ENCODE measurements at places on chromosomes 5 and 9.

DNA sequence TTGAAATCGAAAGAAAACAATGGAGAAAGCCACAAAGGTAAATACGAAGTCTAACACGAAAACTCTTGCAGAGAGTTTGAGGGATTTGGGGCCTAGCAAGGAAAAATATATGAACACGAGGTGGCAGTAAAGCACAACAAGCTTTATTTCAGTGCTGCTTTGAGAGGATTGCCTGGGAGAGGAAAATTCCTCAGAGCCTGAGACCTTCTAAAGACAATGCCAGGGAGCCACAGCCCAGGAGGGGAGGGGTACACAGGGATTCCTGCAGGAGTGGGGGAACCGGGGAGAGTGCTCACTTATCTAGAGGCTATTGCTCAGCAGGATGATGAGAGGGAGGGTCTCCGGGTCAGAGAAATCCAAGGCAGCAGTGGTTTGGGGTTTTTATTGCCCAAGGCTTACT, 134.9 kb upstream of the ADCY2 start:
- peak; percentile 4 for DNase-seq

DNA sequence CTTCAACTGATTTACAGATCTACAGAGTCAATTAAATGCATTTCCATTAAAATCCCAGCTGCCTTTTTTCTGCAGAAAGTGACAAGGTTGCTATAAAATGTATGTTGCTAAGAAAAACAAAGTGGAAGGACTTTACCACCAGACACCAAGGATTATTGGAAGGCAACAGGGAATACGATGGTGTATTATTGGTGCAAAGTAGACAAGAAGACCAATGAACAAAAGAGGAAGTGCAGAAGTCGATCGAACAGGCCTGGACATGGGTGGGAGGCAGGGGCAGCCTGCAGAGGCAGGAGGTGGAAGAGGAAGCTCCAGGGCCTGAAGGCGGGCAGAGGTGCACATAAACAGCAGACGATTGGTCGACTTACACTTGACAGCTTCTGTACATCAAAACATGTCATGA, 10.6 kb upstream of the SLC6A19 start:
- DNase-seq = no peak

DNA sequence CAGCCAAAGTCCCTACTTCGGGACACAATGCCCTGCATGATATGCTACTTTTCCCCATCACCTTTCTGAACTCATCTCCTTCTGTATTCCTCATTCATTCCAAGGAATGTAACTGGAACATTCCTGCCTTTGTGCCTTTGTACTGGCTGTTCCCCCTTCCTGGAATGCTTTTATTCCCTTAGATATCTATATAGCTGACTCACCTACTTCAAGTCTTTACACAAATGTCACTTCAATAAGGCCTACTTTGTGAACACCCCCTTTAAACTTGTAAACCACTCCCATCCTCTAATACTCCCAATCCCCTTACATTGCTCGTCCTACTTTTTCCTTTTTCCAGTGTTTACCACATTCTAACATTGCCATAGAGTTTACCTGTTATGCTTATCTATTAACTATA, 2.4 kb downstream of the NOL6 start:
- DNase-seq = no peak

- no peak for DNase-seq
Measured at GRCh38 chr5:1217596-1218206, 7.5 kb upstream of the SLC6A18 start.

DNA sequence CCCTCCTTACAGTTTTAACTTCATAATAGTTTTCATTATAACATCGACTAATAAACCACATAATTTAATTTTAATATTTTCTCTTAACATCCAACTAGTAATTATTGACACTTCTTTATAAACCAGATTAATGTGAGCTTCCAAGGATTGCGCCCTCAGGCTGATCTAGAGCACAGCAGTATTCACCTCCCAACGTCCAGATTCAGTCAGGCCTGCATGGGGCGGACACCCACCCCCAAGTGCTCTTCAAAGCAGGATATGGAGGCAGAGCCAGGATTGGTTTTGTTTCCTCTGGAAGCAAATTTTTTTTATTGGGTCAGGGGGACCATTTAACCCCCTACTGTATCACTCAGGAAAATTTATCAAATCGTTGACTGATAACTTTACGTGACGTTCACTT, 215.4 kb downstream of the TRIO start:
- no peak for DNase-seq

- DNase-seq = no peak
Measured at GRCh38 chr5:143782588-143783386, 29.2 kb upstream of the HMHB1 start.

- DNase-seq = no peak
Measured at GRCh38 chr5:61342071-61342501, 10.0 kb downstream of the ZSWIM6 start.

- no peak for DNase-seq
Measured at GRCh38 chr5:171647904-171648260, 137.7 kb upstream of the SMIM23 start.

- DNase-seq = no peak
Measured at GRCh38 chr5:44365345-44365744, 23.9 kb downstream of the FGF10 start.

DNA sequence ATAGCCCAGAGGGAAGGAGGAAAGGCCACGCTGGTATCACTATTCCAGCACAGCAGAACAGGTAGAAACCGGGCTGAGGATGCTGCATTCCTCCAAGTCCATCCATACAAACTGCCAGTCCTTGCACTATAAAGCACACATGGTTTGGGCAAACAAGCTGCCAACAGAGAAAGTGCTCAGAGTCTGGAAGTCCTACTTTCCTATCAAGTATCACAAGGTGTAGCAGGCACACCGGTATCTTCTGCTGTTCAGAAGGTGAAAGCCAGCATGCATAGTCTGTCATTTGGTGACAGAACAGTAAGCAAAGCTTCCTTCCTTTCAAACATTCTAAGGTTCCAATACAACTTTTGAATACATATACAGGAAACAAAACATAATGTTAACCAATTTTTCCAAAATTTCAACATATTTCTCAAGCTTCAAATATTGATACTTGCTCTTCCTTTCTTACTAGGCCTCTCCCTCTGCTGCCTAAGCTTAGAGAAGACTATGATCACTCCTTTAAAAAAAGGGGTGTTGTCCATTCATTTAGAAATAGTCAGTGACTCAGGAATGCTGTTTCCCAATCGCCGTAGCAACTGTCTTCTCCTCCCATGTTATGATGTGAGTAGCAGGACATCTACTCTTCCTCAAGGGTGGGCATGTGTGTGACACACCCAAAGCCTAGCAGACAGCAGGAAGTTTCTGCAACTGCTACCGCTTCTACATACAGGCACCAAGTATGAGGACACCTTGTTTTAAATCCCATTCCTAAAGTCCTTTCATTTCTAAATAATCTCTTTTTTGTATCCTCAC, 14.7 kb downstream of the DIAPH1 start:
- DNase-seq = peak; percentile 56

DNA sequence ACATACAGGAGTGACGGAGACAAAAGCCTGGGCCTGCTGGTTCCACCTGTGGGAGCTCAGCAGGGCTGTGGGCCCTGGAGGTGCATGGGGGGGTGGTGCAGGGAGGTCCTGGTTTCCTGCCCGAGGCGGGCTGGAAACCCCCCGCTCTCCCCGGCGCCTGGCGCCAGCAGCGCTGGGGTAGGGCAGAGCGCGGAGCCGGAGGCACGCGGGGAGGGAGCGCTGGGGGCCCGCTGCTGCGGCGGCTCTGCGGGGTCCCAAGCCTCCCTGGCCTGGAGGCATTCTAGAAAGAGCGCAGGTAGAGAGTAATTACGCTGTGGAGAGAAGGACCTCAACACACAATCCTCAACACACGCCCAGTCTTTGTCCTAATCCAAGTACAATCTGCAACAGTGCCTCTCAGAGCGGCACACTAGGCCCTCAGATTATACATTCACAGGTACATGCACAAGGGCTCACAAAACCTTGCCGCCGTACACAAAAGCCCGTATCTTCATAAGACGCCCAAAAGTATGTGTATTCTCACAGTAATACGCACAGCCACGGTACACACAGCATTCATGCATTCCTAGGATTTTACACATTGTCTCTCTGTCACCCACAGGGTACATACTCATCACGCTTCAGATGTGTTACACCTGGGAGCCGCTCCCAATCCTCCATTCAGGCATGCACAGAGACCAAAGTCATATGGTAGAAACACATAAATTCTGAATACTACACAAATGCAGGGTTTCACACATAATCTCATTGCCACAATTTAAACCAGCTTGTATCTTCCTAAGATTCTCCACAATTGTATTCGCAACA, 2.1 kb upstream of the HAND1 start:
- DNase-seq = no peak

- DNase-seq = no peak
Measured at GRCh38 chr9:35271637-35272036, 109.8 kb downstream of the UNC13B start.

GRCh38 chr9:136799854-136800657, 3.9 kb downstream of the CCDC183 start:
- peak; percentile 91 for DNase-seq

All from CD4-positive, alpha-beta T cell treated with Interleukin-17A for 1 hour (primary cell).